ENCODE measurements at places on chromosomes 7 and 10. TPM values are rescaled to one million over a fixed set of nuclear protein-coding genes. Genes with fewer than 3 reads are reported as not detected.

- no peak for DNase-seq
Observed at GRCh38 chr7:100118388-100119071, 628 bp downstream of the TAF6 start.

DNA sequence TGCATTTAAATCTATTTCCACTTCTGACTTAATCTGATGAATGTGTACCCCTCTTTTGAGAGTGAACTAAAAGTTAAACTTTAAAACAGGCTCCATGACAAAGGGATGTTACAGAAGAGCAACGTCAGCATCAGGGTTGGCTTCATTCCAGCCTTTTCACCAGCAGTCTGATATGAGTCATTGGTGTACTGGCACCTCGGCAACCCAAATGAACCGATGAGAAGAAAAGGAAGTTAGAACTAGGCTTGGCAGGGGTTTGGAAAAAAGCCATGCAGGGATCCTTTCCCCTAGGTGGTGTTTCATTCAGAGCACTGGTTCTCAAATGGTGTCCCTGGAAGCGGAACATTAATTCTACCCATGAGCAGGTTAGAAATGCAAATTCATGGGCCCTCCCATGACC lies 53.6 kb downstream of the SEC61G start:
- DNase-seq, result no peak

- DNase-seq, result no peak
Observed at GRCh38 chr10:8088504-8088903, 34.0 kb downstream of the GATA3 start.

- no peak for DNase-seq
Observed at GRCh38 chr10:22253580-22253882, 35.7 kb upstream of the EBLN1 start.

- no peak for DNase-seq
Observed at GRCh38 chr10:93476756-93477155, 5.4 kb downstream of the MYOF start.

DNA sequence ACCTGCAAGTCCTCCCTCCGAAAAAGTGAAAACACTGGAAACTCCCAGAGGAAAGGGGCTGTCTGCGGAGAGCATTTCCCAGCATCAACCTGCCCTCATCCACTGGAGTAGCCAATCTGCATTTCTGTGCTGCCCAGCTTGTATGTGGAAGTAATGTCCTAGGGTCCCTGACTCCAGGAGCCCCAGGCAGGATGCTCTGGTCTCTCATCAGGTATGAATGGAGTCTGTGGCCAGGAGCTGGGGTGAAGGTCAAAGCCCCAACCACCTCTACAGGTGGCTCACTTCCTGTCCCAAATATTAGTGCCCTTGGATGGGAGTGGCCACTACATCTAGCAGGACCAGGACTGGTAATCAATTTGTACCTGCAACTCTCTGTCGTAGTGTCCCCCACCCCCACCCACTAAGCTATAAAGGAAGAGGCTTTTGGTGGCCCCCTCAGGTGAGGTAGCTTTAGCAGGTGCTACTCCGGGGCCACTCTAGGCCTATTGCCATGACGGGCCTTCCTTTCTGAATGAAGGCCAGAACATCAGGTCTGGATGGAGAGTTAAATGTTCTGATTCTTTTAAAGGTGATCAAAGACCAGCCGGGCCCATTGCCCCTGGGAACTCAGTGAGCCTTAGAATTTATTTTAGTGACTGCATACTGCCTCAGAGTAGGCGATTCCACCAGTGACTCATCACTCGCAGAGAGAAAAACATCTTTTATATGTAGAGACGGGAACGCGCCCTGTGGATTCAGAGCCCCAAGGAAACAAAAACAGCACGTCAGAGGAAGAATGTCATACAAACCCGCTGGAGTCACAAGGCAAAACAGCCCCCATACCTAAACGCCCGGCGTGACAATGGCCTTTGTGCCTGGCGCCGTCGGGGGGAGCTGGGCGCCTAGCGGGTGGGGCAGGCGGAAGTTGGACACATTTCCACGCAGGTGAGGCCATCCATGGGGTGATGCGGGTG lies 13.0 kb downstream of the EN2 start:
- DNase-seq, result no peak

GRCh38 chr7:22720791-22721786 lies 5.9 kb upstream of the IL6 start:
- DNase-seq, result no peak

DNA sequence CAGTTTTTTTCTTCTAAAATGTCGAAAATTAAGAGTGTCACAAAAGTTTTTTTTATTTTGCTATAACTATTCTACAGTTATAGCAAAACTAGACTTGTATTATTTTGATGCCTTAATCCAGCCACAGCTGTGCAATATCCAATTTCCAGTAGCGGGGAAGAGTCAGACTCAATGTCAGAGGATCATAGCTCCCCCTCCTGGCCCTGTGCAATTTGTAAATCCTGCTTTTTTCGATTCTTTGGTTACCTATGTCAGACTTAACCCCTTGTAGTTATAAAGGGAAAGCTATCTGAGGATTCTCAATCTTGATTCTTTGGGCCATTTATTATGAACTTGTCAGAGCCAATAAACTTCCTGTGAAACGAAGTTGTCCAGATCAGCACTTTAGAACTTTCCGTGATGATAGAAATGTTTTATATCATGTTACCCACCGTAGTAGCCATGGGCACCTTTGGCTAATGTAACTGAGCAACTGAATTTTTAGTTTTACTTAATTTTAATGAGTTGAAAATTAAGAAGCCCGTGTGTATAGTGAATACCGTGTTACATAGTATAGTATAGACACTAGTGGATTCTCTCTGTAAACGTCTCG lies 87.7 kb upstream of the PRKCQ start:
- no peak for DNase-seq

DNA sequence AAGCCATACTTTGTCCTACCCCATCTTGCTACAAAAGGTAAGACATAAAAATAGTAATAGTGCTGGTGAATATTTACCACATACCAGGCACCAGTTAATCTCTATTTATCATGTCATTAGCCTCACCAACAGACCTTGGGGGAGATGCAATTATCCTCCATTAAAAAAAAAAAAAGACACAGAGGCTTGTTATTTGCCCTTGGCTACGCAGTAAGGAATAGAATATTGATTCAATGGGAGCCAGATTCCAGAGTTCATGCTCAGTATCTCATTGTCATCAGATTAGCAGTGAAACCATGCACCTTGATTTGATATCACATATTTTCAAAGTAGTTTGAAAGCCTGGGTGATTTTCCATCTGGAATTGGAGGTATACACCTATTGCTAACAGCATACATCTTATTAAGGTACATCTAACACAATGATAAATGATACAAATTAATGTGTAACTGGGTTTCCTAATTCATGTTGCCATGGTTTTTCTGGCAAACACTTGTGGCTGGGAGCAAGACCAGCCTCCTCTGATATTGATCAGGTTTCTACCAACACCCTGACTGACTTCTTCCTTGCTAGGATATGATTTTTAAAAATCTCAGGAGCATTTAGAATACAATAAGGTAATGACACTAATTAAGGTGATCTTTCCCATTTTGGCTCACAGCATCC lies 67.1 kb upstream of the PRR15 start:
- DNase-seq, result no peak

DNA sequence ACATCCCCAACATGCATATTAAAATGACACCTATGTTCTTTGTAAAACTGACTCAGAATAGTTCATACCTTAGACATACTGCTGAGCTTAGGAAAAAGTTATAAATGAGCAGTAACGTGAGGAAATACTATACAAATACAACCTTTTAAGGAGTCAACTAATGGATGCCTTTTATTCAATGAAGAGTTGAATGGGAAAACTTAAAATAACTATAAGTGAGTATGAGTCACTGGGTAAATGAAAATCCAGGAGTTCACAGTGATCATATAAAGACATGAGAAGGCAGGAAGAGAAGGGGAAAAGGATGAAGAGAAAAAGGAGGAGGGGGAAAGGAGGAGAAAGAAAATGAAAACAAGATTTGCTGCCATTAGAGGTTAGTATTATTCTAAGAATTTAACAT lies 157.8 kb upstream of the PCDH15 start:
- DNase-seq, result no peak

GRCh38 chr10:121288864-121289661 lies 309.2 kb downstream of the FGFR2 start:
- no peak for DNase-seq

DNA sequence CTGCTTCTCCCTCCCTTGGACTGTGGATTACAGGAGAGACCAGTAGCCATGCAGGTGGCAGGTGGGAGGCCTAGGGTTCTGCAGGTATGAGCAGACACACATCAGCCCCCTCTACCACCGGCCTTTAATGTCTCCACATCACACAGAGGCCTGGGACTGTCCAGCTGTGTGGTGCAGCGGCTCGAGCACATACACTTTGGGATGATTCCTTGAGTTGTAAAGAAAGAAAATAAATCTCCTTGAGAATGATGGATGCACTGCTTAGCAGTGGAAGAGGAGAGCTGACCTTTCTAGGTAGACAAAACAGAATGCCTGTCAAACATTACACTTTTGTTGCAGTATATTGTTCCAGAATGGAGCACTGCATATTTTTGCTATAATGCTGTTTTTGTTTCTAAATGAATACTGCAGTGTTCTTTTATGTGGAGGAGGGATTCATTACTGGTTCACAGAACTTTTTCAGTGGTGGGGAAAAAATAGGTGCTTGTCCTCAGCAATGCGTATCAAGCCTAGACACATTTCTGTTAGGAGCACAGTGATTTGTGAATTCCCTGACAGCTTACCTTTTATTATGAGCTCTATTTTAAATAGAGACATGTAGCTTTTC lies 66.0 kb downstream of the PTPRE start:
- no peak for DNase-seq

DNA sequence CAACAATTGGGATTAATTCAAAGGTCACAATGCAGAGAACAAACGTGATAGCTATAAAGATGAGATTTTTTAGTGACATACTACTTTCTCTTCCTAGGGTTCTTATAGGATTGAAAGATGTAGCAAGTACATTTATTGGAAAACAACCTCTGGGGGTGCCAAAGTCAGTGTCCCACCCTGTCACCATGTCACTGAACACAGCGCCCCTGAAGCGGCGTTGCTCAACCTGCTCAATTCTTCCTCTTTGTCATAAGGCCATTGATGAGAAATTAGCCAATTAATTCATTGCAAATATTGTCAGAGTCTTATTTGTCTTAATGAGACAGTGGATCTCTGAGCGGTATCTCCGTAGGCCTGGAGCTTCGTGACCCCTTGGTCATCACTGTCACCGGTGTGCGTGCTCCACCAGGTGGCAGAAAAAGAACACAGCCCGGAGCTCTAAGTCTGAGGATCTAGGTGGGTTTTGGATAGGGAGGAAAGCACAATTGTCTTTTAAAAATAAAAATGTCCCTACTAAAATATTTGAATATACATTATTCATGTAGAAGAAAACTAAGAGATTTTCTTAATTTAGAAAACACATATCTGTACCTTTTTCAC lies 362.6 kb downstream of the PAXIP1 start:
- no peak for DNase-seq

DNA sequence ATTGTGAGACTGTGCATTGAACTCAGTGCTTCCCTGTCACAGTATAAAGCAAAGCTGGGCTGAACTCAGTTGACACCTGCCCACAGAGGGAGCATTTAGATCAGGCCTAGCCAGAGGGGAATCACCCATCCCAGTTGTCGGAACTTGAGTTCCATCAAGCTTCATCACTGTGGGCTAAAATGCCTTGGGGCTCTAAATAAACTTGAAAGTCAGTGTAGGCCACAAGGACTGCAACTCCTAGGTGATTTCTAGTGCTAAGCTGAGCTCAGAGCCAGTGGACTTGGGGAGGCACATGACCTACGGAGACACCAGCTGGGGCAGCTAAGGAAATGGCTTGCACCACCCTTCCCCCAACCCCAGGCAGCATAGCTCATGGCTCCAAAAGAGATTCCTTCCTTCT lies 7.7 kb upstream of the ABCB4 start:
- DNase-seq, result no peak

GRCh38 chr7:111459757-111460280 lies 102.5 kb downstream of the IMMP2L start:
- DNase-seq, result no peak

GRCh38 chr7:128755075-128755818 lies 16.1 kb downstream of the CALU start:
- no peak for DNase-seq

GRCh38 chr10:106355450-106355849 lies 809.1 kb downstream of the SORCS1 start:
- no peak for DNase-seq

DNA sequence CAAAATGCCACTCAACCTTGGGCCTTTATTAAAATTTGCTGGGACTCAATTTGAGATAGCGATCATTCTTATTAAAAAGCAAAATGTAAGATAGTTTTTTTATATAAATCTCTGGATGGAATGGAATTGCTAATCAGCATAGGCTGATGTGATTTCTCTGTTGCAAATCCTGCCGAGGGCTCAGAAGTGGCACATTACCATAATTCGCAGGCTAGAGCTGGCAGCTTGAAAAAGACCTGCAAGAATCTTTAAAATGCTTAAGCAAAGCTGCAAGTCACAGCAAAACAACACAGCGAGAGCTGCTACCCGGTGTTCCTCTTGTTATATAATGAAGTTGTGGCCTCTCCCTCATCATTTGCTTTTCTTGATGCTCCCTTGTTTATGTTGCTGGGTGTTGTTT lies 448.1 kb downstream of the GATA3 start:
- DNase-seq, result no peak

GRCh38 chr7:71611986-71612385 lies 480.0 kb downstream of the GALNT17 start:
- DNase-seq, result no peak

DNA sequence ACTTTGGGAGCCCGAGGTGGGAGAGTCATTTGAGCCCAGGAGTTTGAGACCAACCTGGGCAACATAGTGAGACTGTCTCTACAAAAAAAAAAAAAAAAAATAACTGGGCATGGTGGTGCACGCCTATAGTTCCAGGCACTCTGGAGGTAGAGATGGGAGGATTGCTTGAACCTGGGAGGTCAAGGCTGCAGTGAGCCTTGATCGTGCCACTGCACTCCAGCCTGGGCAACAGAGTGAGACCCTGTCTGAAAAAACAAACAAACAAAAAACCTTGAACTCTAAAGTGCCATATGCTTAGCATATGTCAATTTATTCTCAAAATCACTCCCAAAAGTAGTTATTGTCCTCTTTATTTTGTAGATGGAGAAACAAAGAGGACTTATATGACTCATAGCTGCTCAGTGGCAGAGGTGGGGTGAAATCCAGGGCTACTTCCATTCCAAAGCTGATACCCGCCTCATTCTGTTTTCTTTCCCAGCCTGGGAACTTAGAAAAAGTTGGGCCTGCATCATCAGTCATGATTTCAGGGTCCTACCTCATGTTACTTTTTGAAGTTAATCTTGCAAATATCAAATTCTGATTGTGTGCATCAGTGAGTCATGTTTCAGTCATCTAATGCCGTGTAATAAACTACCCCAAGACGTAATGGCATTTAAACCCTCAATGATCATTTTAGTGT lies 13.3 kb downstream of the DHTKD1 start:
- no peak for DNase-seq

FGFR2 gene
- 23.6 TPM for polyA plus RNA-seq

FZD8 gene
- polyA plus RNA-seq, result 5.5 TPM

UTF1 gene
- not detected for polyA plus RNA-seq

TMEM229A gene
- 3.7 TPM for polyA plus RNA-seq

PAPOLB gene
- polyA plus RNA-seq, result 0.03 TPM

RSPH10B gene
- polyA plus RNA-seq, result 0.52 TPM

LAMTOR4 gene
- 133 TPM for polyA plus RNA-seq

NODAL gene
- 0.33 TPM for polyA plus RNA-seq

NEURL1 gene
- polyA plus RNA-seq, result 34.9 TPM

Measured in large intestine (tissue), 12 donors.